GM23248 (cell line): ENCODE measurements at places on chromosomes 1 and 21. TPM values are rescaled to one million over a fixed set of nuclear protein-coding genes. Genes with fewer than 3 reads are reported as not detected.

Gene RTCA
- polyA plus RNA-seq = 55.1 and 56.7 TPM in 2 replicates

Gene OR14K1
- polyA plus RNA-seq = not detected in 2 replicates

DNA sequence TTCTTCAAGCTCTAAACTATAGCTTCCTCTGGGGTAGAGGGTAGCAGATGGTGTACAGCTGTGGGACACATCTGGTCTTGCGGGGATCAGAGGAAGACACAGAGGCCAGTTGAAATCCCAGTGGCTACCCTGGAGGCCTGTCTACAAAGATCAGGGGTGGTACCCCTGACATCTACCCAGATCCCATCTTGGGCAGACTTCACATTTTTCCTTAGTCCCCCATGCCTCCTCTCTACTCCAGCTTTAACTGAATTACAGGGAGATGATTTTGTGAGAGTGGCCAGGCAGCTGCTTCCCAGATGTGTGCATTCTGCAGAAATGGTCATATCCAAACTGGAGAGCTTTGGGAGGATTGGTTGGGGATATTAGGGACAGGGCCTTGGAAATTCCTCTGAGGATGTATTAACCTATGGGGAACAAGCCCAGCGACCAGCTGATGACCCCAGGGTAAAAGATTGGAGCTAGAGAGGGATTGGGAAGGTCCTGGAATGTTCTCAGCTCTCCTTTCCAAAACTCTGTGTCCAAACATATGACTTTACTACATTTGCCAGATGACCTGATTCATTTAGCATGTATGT, 9.6 kb upstream of the CD34 start:
- peaks cover 8% of the 10 kb centered on the region; the same call in 1 of the 2 replicates for H3K27me3 ChIP-seq
- no peak overlapping the region for H3K4me3 ChIP-seq
- no peak overlapping the region for H3K27ac ChIP-seq
- H3K36me3 ChIP-seq = no peaks in the 10 kb centered on the region

DNA sequence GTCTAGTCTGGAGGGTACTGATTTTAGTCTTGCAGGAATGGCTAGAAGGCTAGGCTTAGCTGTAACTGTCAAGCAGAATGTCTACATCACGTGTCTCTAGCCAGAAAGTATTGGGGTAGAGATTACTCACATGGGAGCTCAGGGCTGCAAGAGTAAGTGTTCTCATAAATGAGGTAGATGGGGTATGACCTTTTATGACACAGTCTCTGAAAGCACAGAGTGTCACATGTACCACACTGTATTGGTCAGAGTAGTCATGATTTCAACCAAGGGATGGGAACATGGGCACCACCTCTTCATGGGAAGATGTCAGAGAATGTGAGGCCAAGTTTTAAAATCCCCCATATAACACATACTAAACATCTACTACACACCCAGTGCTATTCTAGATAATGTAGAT, 2.9 kb downstream of the FYB2 start:
- peaks cover 4% of the 10 kb centered on the region; the same call in 1 of the 2 replicates for H3K4me1 ChIP-seq
- no peaks in the 10 kb centered on the region for H3K36me3 ChIP-seq
- no peak overlapping the region for H3K4me3 ChIP-seq
- peak; percentile 24 for DNase-seq
- H3K27ac ChIP-seq = no peak overlapping the region

DNA sequence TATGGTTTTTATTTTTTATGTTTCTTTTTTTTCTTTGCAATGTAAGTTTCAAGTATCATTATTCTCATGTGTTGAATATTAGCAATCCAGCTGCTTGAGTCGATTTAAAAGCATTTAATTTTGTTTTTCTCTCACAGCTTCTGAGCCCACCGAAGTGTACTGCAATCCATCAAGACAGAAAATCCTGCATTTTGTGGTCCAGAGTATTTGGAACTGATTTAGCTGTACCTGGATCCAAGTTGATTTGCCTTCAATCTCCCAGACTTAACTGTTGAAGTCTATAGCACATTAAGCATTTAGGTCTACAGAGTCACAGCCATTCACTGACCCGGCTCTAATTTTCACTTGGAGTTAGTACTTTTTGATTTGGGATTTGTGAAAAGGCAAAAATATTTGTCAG, 622.9 kb upstream of the ADAMTS5 start:
- H3K36me3 ChIP-seq = no peaks in the 10 kb centered on the region
- H3K4me1 ChIP-seq = peaks cover 31% of the 10 kb centered on the region
- H3K27me3 ChIP-seq = no peaks in the 10 kb centered on the region
- peak overlapping the region; percentile 75 for H3K27ac ChIP-seq
- no peak for DNase-seq

DNA sequence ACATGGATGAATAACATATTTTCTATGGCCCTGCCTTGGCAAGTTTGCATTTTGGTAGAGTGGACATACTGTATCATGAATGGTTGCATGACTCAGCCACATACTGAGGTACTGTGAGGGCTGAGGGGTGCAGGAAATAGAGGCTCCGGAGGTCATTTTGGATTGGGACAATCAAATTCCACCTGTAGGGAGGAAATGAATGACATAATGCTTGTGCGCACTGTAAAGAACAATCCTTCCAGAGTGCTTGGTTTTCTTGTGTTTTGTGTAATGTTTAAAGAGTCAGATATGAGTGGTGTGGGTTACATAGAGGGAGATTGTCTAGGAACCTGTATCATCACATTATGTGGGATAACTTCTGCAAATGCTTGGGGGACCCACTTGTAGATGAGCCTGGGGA, 329.9 kb upstream of the PROX1 start:
- no peak for DNase-seq
- H3K27ac ChIP-seq = no peak overlapping the region
- H3K27me3 ChIP-seq = no peaks in the 10 kb centered on the region
- no peaks in the 10 kb centered on the region for H3K36me3 ChIP-seq
- H3K4me1 ChIP-seq = no peaks in the 10 kb centered on the region
- H3K4me3 ChIP-seq = no peak overlapping the region

Gene PPIE
- polyA plus RNA-seq = 63.4 and 68.0 TPM in 2 replicates

DNA sequence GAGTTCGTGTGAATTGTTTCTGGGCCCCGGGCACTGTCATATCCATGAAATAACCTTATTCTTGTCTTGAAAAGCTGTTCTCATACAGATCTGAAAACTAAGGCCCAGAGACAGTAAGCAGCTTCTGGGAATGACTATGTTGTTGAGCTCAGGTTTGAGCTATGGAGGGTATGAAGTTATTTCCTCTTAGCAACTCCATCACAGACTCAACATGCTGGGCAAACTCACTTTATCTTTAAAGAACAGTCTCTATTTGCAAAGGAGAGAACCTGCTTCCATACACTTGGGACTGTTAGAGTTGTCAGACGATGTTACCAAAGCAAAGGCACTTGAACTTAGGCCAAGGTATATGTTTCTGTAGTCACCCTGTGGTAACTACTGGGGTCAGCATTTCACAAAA, 90.0 kb downstream of the GPR88 start:
- H3K4me3 ChIP-seq = no peak overlapping the region
- peak overlapping the region; percentile 96 for H3K27ac ChIP-seq
- peaks cover 85% of the 10 kb centered on the region for H3K4me1 ChIP-seq
- H3K36me3 ChIP-seq = no peaks in the 10 kb centered on the region
- H3K27me3 ChIP-seq = no peaks in the 10 kb centered on the region
- peak; percentile 39 for DNase-seq

- 0 out of 2 replicates have a peak, but pooled peaks cover 15% of the 10 kb centered on the region for H3K36me3 ChIP-seq
- no peak overlapping the region for H3K27ac ChIP-seq
- no peak overlapping the region for H3K4me3 ChIP-seq
- no peak for DNase-seq
Measured at GRCh38 chr1:240138867-240139266, 47.2 kb downstream of the FMN2 start.

DNA sequence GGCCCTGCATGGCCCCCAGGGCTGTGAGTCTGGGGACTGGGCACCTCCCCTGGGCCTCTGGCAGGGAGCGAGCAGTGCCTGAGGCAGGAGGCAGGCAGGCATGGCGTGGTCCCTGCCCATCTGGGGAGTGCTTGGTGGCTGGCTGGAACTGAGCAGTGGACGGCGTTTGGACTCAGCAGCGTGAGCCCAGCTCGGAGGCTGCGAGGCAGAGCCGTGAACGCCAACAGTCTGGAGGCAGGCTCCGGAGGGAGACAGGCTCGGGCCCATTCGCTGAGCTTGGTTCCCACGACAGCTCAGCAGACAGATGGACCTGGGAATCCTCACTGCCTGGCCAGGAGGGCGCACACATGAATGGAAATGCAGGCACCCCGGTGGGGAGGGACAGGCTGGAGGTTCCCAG, 160.7 kb upstream of the POU3F1 start:
- H3K27ac ChIP-seq = no peak overlapping the region
- H3K4me3 ChIP-seq = no peak overlapping the region
- H3K36me3 ChIP-seq = no peaks in the 10 kb centered on the region
- no peak for DNase-seq

DNA sequence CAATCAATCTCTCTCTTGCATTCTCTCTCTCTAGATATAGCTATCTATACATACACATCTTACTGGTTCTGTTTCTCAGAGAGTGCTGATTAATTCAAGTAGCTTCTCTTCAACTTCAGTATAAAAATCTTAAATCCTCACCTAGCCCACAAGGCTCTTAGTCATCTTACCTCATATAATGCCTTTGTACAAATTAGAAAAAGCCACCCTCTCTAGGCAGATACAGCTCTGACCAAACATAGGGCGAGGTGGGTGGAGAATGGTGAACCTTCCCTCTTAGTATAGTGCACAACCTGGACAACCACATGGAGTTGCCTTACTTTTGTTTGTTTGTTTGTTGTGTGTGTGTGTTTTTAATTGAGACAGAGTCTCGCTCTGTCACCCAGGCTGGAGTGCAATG, 5.1 kb upstream of the INAVA start:
- DNase-seq = no peak
- H3K4me3 ChIP-seq = no peak overlapping the region
- no peaks in the 10 kb centered on the region for H3K36me3 ChIP-seq
- peaks cover 48% of the 10 kb centered on the region for H3K27me3 ChIP-seq
- H3K4me1 ChIP-seq = no peaks in the 10 kb centered on the region

Gene ALX3
- polyA plus RNA-seq = not detected in 2 replicates

Gene CELA2B
- not detected in 2 replicates for polyA plus RNA-seq

Gene C1orf115
- 0.58 and 0.83 TPM in 2 replicates for polyA plus RNA-seq

Gene TSPEAR
- polyA plus RNA-seq = not detected in 2 replicates

GRCh38 chr1:24383381-24383940, 30.1 kb downstream of the STPG1 start:
- H3K36me3 ChIP-seq = no peaks in the 10 kb centered on the region; the same call in 1 of the 2 replicates
- DNase-seq = peak; percentile 17
- 0 out of 2 replicates have a peak overlapping the region, but pooled peaks have one; percentile 71 for H3K27ac ChIP-seq
- peaks cover 37% of the 10 kb centered on the region for H3K4me1 ChIP-seq
- no peaks in the 10 kb centered on the region for H3K27me3 ChIP-seq
- H3K4me3 ChIP-seq = no peak overlapping the region

Gene DCDC2B
- 0.21 and 0.25 TPM in 2 replicates for polyA plus RNA-seq

Gene CYP4A11
- not detected in 2 replicates for polyA plus RNA-seq

GRCh38 chr1:163535401-163535800, 213.6 kb downstream of the NUF2 start:
- H3K27me3 ChIP-seq = peaks cover 13% of the 10 kb centered on the region; the same call in 1 of the 2 replicates
- no peak overlapping the region for H3K27ac ChIP-seq
- no peak for DNase-seq
- no peaks in the 10 kb centered on the region for H3K4me1 ChIP-seq
- H3K36me3 ChIP-seq = no peaks in the 10 kb centered on the region

DNA sequence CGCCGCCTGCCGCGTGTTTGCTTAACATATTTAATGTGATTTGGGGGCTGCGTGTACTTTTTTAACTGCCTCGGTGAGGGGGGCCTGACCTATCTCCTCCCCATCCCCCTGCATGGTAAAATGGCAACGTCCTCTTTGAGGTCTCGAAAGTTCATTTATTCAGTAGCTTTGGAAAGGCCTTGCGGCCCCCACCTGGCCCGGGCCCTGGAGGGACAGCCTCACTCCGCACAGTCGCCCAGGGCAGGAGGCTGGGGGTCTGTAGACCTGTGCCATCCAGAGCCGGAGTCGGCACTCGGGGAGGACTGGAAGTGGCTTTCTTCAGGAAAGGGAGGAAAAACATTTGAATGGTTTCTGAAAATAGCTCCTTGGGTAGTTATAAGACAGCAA, 38.0 kb upstream of the ACTRT2 start:
- no peak for DNase-seq
- H3K4me3 ChIP-seq = no peak overlapping the region
- no peak overlapping the region for H3K27ac ChIP-seq
- H3K4me1 ChIP-seq = no peaks in the 10 kb centered on the region

DNA sequence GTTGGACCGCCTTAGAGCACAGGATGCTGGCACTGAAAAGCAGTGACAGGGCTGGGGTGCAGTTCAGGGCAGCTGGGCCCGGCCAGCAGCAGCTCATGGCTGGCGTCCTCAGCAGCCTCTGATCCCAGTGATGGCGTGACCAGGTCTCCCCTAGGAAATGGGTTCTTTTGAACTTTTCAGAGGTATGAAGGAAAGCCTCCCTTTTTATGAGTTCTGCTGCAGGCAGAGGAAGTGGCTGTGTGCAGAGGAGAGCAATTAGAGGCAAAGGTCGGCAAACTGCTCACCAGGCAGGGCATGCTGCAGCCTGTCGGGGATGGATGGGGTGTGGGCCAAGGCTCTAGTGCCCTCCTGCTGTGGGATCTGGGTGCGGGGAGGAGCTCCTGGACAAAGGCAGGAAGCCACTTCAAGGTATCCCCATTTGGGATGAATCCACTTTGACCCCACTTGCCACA, 45.6 kb upstream of the RAB4A start:
- H3K27ac ChIP-seq = no peak overlapping the region
- H3K27me3 ChIP-seq = peaks cover 22% of the 10 kb centered on the region
- H3K4me3 ChIP-seq = no peak overlapping the region
- no peak for DNase-seq
- H3K4me1 ChIP-seq = peaks cover 12% of the 10 kb centered on the region; the same call in 1 of the 2 replicates

DNA sequence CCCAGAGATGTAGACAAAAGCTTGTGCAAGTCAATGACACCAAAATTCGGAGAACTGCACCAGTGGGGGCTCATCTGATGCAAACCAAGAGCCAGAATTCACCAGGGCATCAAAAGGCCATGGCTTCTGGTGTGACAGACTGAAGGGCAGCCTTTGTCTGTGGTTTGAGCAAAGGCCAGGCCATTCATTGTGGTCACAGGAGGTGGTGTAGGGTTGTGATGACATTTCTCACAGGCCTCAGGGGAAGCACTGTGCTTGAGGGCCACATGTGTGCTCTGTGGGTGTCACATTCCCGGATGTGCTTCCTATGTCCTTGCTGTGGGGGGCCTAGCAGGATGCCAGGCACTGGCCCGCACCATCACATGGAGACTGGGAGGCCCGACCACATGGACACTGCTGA, 22.5 kb upstream of the KCNE1 start:
- H3K4me1 ChIP-seq = peaks cover 39% of the 10 kb centered on the region
- DNase-seq = peak; percentile 50
- no peaks in the 10 kb centered on the region for H3K36me3 ChIP-seq
- no peak overlapping the region for H3K4me3 ChIP-seq
- H3K27me3 ChIP-seq = no peaks in the 10 kb centered on the region
- H3K27ac ChIP-seq = no peak overlapping the region

Gene BARHL2
- not detected in 2 replicates for polyA plus RNA-seq

Gene DMRTA2
- polyA plus RNA-seq = not detected in 2 replicates
